EH (cell line): ENCODE measurements at places on chromosomes 5 and 9.
A peak's percentile ranks its signal among the peaks of the same experiment; 100 is the strongest.

DNA sequence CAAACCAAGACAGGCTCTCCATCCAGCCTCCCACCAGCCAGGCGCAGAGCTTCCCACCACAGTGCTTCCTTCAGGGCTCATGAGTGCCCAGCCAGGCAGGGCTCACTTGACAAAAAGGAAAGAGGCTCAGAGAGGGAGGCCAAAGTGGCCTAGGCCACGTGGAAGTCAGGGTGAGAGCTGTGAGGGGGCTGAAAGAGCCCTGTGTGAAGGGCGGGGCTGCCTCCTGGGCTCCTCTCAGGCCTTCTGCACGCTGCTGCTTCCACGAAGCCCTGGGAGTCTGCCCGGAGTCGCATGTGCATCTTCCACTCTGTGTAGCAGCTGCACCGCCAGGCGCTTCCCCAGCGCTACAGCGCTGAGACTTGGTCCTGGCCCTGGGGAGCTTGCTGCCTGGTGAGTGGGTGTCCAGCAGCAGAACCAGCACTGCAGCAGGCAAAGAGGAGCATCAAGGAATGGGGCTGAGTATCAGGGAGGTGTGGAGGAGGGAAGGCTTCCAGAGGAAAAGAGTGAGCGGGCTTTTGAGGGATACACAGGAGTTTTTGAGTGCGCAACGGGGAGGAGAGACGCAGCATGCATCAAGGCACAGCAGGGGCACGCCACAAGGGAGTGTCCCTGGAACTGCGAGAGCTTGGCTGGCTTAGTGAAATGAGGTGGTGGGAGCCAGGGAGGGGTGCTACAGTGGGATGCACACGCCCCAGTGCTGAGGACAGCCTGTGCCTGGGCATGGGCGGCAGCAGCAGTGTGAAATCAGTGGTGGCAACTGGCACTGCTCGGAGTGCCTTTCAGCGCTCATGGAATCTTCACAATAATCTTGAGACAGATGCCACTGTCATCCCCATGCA is 178.0 kb downstream of the GAPVD1 start:
- DNase-seq, result no peak

- peak; percentile 1 for DNase-seq
Observed at GRCh38 chr5:103119070-103119764, 721 bp downstream of the GIN1 start.

DNA sequence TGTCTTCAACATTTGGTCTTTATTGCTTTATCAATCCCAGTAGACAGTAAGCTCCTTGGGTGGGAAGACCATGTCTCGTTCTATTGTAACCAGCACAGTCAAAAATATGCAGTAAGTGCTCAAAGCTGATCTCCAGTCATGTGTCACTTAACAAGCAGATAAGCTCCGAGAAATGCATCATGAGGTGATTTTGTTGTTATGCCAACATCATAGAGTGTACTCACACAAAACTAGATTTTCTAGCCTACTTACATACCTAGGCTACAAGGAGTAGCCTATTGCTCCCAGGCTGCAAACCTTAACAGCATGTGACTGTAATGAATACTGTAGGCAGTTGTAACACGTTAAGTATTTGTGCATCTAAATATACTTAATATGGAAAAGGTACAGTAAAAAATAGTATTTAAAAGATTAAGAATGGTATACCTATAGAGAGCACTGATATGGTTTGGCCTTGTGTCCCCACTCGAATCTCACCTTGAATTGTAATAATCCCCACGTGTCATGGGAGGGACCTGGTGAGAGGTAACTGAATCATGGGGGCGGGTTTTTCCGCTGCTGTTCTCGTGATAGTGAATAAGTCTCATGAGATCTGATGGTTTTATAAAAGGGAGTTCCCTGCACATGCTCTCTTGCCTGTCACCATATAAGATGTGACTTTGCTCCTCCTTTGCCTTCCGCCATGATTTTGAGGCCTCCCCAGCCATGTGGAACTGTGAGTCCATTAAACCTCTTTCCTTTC is 39.8 kb upstream of the PCSK5 start:
- no peak for DNase-seq

DNA sequence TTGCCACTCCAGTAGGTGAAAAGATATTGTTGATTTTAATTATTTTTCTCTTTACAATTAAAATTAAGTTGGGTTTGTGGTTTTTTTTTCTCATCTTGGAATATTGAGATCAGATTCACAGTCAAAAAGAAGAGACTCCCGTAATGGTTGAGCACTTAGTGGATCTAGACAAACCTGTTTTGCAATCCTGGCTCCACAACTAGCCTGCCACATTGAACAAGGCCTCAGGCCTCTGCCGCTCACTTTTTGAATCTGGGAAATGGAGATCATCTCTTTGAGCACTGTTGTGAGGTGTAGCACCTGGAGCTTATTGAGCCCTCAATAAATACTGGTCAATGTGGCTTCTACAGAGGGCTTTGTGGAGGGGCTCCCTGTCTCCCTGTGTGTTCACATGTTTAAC is 37.1 kb upstream of the RARS1 start:
- no peak for DNase-seq
